RWPE1 (cell line): ENCODE measurements at places on chromosomes 5 and 9.

- no peak for DNase-seq
Observed at GRCh38 chr9:110912419-110913291, 125.6 kb downstream of the LPAR1 start.

DNA sequence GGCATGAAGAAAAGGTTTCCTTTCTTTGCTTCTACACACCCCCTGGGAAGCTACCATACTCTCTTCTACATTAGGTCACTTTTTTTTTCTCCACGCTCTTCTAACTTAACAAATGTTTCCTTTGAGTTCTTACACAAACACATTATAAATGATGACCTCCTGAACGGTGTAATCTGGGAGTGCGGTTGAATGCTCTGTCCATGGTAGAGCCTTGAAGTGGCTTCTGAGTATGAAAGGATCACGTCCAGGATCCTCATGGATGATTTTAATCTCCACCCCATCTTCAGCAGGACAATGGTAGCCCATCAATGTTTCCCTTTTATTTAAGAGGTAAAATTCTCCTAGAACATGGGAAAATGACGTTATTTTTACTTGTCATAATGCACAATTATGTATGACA lies 587.3 kb downstream of the SEMA5A start:
- no peak for DNase-seq

GRCh38 chr9:113875459-113876150 lies 504 bp upstream of the ZNF618 start:
- DNase-seq, result peak; percentile 58

GRCh38 chr5:120567921-120568320 lies 103.8 kb downstream of the PRR16 start:
- DNase-seq, result no peak

- no peak for DNase-seq
Observed at GRCh38 chr9:86304236-86304730, 21.9 kb upstream of the ISCA1 start.

DNA sequence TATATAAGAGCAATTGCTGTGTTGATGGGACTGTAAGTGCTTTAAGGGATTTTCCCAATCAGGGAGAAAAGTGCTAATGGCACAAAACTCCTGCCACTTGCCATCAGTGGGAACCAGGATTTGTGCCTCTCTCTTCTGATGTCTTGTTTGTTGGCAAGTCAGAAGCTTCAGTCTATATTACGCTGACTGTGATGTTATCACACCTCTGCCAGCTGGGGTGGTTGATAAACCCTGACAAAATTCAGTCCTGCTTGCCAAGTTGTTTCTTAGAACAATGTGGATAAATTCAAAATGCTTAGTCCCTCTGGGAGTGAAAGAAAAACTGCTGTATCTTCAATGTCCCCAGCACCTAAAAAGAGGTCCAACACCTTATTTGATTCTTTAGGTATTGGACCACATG lies 161.4 kb upstream of the FBXL7 start:
- DNase-seq, result no peak

- DNase-seq, result peak; percentile 62
Observed at GRCh38 chr9:135990468-135991429, 29.6 kb upstream of the UBAC1 start.

DNA sequence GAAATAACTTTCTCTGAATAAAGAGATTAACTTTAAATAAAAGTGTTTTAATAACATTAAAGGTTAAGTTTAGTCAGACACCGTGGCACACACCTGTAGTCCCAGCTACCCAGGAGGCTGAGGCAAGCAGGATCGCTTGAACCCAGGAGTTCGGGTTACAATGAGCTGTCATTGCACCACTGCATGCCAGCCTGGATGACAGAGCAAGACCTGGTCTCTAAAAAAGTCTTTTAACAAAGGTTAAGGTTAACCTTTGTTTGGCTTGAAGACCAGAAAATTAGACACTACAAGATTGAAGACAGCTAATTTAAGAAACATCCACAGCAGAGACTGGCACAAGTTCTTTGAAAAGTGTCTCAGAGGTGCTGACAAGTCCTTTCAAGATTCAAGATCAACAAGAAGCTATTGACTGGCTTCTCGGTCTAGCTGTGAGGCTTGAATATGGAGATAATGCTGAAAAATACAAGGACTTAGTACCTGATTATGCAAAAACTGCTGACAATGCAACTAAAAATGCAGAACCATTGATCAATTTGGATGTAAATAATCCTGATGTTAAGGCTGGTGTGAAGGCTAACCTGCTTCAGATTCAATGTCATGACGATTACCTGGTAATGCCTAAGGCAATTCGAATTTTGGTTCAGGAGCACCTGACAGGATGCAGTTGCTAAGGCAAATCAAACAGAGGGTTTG lies 48.8 kb downstream of the FAM81B start:
- no peak for DNase-seq

DNA sequence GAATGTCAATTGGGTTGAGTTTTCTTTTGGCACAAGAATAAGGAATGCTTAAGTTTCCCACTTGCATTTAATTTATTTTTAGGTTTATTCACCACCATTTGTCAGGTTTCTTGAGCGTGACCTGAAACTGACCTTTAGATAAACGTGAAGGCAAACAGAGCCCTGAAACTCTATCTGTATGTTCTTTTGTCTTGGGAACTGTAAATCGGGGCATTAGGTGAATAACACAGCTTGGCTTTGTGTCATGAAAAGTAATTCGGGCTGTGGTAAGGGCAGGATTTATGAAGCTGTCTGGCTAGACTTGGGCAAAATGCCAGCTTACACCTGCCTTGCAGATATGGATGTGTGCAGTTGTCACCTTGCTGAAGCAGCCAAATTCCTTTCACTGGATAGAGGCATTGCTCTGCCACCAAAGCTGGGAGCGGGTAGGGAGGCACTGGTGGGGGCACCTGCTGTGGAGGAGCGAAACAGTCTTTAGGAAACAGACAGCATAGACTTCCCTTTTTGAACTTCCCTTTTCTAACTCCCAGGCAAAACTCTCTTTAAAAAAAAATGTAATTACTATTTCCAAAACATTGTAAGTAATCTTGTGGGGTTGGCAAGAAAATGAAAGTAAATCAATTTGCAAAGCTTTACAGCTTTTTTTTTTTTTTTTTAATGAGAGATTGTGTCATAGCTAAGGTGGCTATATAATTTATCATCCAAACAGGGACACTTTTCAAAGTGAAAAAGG lies 545.2 kb downstream of the CSNK1G3 start:
- peak; percentile 17 for DNase-seq
